Naive thymus-derived CD8-positive, alpha-beta T cell (primary cell): ENCODE measurements at places on chromosomes 1 and 21. TPM values are rescaled to one million over a fixed set of nuclear protein-coding genes. Genes with fewer than 3 reads are reported as not detected.

DNA sequence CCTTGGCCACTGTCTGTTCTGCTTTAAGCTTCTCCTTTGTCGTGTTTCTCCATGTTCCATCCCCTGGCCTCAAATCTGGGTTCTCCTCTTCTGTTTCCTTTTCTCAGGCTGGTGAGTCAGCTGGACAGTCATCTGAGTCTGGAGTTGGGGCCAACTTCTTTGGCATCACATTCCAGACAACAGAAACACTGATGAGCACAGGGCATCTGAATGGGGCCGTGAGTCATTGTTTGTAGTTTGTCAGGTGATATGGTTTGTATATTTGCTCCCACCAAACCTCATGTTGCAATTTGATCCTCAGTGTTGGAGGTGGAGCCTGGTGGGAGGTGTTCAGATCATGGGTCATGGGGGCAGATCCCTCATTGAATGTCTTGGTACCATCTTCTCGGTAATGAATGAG, 14.3 kb upstream of the OLIG2 start:
- DNase-seq: no peak

GRCh38 chr21:33496345-33496744, 4.8 kb upstream of the DNAJC28 start:
- no peak for DNase-seq

DNA sequence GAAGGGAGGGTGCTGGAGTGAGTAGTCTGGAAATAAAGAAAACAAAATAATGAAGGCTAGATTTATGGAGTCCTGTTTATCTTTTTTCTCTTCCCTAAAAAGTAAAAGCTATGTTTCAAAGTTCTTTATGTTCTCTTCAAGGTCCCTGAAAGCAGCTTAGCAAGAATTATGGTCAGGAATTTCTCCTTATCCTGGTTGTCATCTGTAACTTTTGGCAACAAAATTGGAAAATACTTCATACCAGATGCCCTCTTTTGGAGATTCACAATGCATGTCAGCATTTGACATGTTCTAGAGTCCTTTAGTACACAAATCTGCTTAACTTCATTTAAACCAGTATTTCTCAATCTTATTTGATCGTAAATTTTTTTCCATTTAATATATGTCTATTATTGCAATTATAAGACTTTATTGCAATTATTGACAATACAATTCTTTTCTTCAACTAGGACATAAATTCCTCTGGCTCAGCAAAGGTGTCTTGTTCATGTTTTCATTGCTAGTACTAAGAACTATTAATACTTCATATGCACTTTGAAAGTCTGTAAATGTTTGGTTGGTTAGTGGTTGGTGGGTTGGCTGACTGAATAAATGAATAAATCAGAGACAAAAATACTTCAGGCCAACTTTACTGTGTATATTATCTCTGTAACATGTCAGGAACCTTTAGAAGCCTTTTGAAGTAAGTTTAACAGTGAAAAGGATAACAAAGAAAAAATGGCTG, 101.5 kb downstream of the ATP1B1 start:
- DNase-seq: no peak

DNA sequence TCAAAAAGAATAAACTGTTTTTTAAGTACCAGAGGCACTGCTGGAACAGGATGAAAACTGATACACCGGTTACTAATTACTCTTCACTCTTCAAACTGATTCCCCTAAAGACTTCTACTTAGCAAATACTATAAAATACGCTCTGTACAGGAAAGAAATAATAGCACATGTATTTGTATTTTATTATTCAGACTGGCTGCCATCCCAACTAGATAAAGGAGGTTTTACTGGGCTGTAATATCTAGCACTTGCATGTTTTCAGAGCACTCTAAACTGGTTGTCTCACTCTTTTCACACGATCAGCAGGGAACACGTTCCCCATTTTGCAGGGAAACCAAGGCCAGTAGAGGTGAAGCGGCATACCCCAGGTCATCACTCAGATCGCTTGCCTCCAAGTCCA, 9.2 kb downstream of the SMIM12 start:
- no peak for DNase-seq

Gene TOMM40L
- 9.6 TPM for total RNA-seq

- DNase-seq: no peak
Observed at GRCh38 chr21:34906401-34906800, 142.7 kb downstream of the RUNX1 start.

- no peak for DNase-seq
Observed at GRCh38 chr1:153951183-153951582, 4.7 kb upstream of the DENND4B start.

DNA sequence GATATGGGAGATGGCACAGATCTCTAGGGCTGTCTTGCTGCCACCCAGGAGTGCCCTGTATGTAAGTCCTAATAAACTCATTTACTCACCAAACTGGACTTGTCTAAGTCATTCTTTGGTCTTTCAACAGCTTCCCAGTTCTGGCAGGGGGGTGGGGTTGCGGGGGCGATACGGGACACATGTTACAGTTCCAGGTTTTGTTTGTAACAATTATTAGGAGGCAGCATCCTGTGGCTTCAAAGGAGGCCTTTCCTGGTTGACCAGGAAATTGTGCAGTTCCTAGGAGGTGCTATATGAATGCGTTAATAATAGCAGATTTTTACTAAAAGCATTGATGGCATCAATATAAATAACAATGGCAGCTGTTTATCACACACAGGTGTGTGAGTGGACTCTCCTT, 42.7 kb upstream of the TRIM45 start:
- DNase-seq: no peak

DNA sequence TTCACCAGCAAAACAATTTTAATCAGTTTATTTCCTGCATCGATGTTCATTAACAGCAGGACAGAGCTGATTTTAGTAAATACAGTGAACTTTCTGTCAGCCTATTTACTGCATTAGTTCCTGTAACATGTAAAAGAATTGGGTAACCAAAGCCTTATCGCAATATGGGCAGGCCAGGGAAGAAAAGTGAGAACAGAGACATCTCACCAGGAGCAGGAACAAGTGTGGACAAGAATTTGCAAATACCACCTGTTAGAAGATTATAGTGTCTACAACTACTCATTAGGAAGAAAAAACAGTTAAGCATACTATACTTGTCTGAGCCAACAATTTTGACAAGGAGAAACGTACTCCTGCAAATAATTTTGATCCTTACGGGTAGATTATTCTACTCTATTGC, 1293.9 kb downstream of the PLA2G4A start:
- no peak for DNase-seq

- no peak for DNase-seq
Observed at GRCh38 chr1:110425612-110426152, 18.2 kb upstream of the LAMTOR5 start.

Gene LRRN2
- total RNA-seq: not detected

GRCh38 chr1:203426870-203427269, 48.7 kb upstream of the PRELP start:
- no peak for DNase-seq

DNA sequence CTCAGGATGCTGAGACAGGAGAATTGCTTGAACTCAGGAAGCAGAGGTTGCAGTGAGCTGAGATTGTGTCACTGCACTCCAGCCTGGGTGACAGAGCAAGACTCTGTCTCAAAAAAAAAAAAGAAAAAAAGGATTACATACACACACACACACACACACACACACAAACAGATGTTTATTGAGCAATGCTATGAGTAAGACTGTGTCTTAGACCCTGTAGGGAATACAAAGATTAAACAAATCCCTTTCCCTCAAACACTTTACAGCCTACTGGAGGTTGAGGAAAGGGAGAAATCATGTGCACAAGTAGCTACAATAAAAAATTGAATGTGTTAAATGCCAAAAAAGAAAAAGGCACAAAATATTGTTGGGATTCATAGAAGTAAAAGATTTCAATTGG, 58.1 kb downstream of the RPAP2 start:
- DNase-seq: no peak

Gene SLC5A9
- total RNA-seq: not detected

- DNase-seq: no peak
Observed at GRCh38 chr1:82106672-82107071, 305.9 kb downstream of the ADGRL2 start.
